ENCODE measurements at places on chromosomes 3 and 15. TPM values are rescaled to one million over a fixed set of nuclear protein-coding genes. Genes with fewer than 3 reads are reported as not detected.
A peak's percentile ranks its signal among the peaks of the same experiment; 100 is the strongest.

- no peak for DNase-seq
These were observed 1.7 kb downstream of the MEIS2 start for GRCh38 chr15:37098468-37099318.

DNA sequence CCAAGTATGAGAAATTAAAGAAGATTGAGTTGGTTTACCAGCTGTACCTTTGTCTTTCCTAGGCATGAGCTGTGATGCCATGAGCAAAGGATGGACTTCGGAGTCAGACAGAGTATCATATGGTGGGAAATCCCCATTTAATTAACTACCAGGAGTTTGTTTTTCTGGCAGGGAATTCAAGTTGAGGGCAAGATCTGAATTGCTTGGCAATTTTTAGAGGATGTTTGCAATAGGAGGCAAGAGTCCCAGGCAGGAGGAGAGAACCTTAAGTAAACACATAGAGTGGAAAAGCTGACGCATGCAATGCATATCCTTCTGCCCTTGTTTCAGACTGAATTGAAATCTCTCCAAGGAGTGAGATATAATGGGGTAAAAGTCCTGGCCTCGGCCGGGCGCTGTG lies 569.7 kb upstream of the MDFIC2 start:
- DNase-seq, result no peak

DNA sequence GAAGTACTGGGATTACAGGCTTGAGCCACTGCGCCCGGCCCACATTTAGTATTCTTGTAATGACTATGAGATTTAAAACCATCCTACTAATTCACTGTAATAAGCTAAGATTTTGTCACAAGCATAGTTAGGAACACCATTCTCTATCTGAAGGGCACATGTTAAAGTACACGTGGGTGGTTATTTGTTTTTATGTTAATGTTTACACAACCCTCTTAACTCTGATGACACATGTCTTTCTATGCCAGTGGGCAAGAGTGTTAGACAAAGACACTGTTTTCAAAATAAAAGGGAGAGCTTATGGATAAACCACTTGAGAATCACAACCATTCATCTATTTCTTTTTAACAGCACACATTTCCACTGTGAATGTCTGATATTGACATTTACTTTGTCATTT lies 537.6 kb upstream of the IL12A start:
- peak; percentile 1 for DNase-seq

GRCh38 chr15:45449916-45450867 lies 71.8 kb upstream of the GATM start:
- DNase-seq, result no peak

DNA sequence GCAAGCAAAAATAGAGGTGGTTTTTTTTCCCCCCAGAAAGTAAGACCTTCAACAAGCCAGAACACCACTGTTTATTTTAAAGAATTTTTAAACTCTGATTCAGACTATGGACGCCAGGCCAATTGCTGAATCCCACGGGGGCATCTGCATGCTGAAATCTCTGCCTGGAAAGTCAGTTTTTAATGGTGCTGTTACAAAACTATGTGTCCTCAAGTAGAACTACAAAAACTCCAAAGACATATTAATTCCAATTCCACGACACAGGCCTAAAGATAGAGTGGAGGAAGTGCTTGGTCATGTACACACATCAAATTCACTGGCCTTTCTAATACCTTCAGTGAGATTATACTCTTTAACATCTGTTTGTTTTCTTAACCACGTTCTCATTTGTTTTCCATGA lies 490.5 kb upstream of the NR2F2 start:
- no peak for DNase-seq

GRCh38 chr15:67825881-67826716 lies 790 bp downstream of the SKOR1 start:
- no peak for DNase-seq

GRCh38 chr3:29889215-29889614 lies 608.3 kb downstream of the RBMS3 start:
- DNase-seq, result no peak

GRCh38 chr15:57685306-57686095 lies 21.0 kb upstream of the POLR2M start:
- DNase-seq, result no peak

- DNase-seq, result peak; percentile 23
These were observed 40.0 kb upstream of the TRH start for GRCh38 chr3:129934234-129935123.

DNA sequence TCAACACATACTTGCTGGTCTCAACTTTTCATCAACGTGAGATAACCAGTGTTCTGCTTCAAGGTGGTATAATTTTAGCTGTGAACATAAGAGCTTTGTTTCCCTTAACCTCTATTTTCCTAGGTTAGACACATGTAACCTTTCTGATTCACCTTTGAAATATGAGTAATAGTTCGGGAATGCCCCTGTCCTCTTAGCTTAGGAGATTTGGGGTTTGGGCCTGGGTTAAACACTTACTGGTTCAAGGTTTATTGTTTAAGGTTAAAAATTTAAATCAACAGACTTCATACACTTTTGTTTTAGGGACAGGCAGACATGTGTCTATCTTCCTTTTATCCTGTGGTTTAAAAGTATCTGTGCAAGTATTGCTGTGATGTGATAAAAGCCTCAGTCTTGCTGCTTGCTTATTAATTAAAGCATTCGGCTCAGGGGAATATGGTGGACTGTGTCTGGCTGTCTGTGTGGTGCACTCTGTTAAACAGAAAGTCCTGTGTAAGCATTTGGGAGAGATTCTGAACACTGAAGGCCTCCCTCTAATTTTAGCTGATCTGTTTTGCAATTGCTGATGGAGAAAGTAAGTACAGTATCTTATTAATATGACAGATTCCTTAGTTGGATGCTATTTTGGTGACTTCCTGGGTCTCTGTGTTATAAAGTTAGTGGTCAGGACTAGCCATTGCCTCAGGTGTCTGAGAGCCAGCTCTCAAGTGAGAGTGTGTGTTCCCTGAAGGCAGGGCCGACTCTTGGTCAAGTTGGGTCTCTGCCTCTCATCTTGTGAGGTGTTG lies 81.8 kb downstream of the USP13 start:
- DNase-seq, result peak; percentile 88

GRCh38 chr3:29718661-29719065 lies 437.8 kb downstream of the RBMS3 start:
- DNase-seq, result no peak

DNA sequence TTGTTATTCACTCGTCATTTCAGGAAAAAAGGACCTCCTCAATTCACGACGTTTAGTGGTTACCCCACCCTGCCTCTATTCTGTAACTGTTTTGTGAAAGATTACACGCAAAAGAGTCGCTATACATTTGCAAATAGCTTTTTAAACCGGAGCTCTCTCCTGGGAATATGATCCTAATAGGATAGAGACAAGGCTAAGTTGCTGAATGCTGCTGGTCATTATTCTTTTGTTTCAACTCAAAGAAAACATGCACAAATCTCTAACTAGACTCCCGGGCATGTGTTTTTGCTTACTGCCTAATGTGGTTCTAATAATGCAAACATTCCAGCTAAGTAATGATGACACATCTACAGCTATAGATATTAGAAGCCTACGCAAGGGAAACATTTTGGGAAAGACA lies 214.6 kb upstream of the MDFIC2 start:
- no peak for DNase-seq

DNA sequence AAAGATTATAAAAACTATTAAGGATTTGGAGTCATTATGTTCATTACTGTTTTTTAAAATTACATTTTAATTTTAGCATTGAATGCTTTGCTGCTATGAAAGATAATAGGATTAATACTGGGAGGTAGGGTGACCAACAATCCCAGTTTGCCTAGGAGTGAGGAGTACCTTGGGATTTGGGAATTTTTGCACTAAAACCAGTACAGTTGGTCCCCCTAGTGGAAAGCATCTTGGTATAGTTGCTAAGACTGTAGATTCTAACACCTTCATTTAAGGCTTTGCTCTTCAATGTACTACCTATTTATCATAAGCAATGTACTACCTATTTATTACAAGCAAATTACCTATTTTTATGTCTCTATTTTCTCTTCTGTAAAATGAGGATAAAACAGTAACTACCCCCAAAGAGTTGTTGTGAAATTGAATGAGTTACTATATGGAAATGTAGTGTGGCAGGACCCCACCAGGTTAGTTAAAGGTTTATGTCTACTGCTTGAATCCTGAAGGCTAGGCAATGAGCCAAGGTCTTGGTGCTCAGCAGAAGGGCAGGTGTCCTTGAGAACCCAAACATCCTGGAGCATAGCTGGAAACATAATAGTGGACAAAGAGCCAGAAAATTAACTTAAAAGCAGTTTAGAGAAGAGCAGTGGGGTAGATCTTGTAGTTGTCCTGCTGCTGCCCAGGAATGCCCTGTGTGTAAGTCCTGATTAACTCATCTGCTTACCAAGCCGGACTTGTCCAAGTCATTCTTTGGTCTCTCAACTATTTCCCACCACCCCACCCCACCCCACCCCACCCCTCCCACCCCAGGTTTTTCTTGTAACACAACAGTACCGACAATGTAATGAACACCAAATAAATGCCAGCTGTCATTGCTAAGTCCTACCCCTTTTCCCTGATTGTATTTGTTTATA lies 49.2 kb upstream of the NMD3 start:
- no peak for DNase-seq

- DNase-seq, result no peak
These were observed 69.9 kb upstream of the AGBL1 start for GRCh38 chr15:86009727-86010126.

GRCh38 chr3:79314962-79315361 lies 452.8 kb downstream of the ROBO1 start:
- no peak for DNase-seq

DNA sequence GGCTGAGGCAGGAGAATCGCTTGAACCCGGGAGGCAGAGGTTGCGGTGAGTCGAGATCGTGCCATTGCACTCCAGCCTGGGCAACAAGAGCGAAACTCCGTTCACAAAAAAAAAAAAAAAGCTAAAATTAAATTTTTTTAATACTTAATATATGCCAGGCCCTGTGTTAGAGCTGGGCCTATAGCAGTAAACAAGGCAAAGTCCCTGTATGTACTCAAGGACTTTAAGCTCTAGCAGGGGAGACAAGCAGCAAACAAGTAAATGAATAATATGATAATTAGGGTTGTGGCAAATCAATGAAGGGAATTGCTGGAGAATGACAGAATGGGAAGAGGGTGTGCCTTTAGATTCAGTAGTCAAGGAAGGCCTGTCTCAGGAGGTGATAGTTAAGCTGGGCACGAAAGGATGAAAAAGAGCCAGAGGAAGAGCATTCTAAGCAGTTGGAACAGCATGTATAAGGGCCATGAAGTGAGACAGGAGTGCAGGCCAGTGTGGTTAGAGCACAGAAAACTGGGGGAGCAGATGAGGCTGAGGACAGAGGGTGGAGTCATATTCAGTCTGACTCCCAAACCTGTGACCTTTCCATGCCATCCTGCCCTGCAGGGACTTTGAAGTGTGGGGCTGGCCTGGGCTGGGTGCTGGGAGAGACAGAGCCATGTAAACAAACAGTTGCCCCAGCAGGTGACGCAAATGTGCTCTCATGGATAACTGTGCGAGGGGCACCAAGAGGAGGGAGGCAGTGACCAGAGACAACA lies 6.6 kb upstream of the RAF1 start:
- DNase-seq, result peak; percentile 70

DNA sequence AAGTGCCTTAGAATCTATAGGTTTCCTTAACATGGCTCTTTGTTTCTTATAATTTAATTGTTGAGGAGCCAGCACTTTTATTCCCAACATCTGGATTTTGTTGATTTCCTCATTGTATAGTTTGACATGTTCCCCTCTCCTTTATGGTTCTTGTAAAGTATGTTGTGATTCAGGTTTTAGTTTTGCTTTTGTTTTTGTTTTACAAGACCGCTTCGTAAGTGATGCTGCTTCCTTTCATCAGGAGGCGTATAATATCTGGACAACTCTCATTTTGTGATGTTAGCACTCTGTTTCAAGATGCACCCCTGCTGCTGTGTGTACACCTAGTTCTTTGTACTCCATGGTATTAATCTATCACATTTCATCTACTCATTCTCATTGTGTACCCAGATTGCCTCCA lies 48.7 kb downstream of the SLC49A4 start:
- DNase-seq, result no peak

DNA sequence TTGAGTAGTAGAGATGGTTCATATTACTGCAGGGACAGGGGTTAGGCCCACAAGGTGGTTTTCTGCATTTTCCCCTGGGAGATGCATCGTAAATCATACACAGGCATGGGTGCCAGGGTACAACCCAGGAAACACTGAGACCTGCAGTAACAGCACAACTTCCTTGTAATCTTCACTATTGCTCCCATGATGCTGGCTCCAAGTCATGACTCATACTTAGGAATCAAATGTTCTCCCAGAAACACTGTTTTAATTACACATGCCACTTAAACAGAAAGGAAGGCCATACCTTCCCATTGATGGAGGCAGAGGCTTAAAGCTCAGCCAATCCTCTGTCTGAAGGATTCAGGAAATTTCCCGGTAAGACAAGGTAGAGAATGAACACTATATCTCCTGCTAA lies 106.5 kb downstream of the ERC2 start:
- no peak for DNase-seq

GRCh38 chr3:126294211-126294808 lies 62.9 kb downstream of the KLF15 start:
- no peak for DNase-seq

GRCh38 chr3:135329479-135329878 lies 534.4 kb downstream of the EPHB1 start:
- DNase-seq, result no peak

GRCh38 chr15:65695081-65695480 lies 73.3 kb downstream of the SLC24A1 start:
- no peak for DNase-seq

DNA sequence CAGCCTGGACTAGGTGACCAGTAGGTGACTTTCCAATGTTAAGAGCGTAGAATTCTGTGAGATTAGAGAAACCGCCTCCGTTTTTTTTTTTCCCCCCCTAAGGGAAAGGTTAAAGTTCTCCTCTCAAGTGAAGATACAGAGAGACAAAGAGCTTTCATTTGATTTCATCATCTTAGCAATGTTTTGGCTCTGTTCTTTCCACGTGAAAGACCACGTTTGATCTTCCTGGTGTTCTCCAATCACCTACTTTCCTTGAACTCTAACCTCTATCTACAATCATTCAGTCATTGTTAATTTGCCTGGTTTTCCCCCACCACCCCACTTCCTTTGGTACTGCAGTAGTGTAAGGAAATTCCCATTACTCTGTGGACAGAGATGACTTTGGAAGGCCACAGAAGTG lies 36.9 kb upstream of the CLRN1 start:
- DNase-seq, result no peak

- peak; percentile 60 for DNase-seq
These were observed 45.0 kb downstream of the TNK2 start for GRCh38 chr3:195863121-195864061.

Gene C3orf52
- 1.1 TPM for polyA plus RNA-seq

Gene GOLGA8T
- polyA plus RNA-seq, result 0.07 TPM

Gene GOLGA8G
- not detected for polyA plus RNA-seq

Gene LRRC49
- 0.42 TPM for polyA plus RNA-seq

Gene GOLGA6L7
- not detected for polyA plus RNA-seq

Gene SPTSSB
- polyA plus RNA-seq, result 2.4 TPM

Gene GOLGA6L4
- polyA plus RNA-seq, result 2.0 TPM

Gene MOBP
- not detected for polyA plus RNA-seq

Gene NDN
- not detected for polyA plus RNA-seq

Gene AADACL2
- not detected for polyA plus RNA-seq

Gene SAMD7
- not detected for polyA plus RNA-seq

Gene GPR27
- polyA plus RNA-seq, result not detected

Gene CCNL1
- 309 TPM for polyA plus RNA-seq
